ENCODE measurements at places on chromosomes 4 and X. TPM values are rescaled to one million over a fixed set of nuclear protein-coding genes. Genes with fewer than 3 reads are reported as not detected.

- H3K4me3 ChIP-seq = no peak overlapping the region
- H3K27me3 ChIP-seq = peaks cover 2% of the 10 kb centered on the region
- no peak for DNase-seq
- no peaks in the 10 kb centered on the region for H3K4me1 ChIP-seq
- H3K36me3 ChIP-seq = no peaks in the 10 kb centered on the region
- H3K27ac ChIP-seq = no peak overlapping the region
Observed at GRCh38 chr4:76270244-76271175, 19.0 kb downstream of the FAM47E start.

DNA sequence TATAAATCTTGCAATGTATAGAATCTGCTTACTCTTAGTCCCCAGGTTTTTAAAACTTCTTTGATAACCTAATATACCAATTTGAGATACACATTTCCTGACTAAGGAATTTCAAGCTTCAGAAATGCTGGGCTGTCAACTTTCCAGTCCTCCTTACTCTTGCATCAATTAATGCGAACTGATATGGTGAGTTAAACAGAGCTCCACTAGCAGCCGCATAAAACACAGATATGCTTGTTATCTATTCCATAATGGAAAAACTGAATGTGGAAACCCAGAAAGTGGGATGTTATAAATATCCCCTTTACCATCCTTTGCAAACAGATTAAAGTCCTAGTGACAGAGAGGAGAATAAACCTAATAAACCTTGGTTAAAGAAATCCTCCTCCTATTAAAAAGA lies 1913.7 kb downstream of the STIM2 start:
- no peaks in the 10 kb centered on the region for H3K27me3 ChIP-seq
- H3K4me3 ChIP-seq = no peak overlapping the region
- H3K27ac ChIP-seq = no peak overlapping the region
- no peak for DNase-seq

GRCh38 chrX:80513625-80514024 lies 93.4 kb downstream of the TENT5D start:
- H3K27ac ChIP-seq = no peak overlapping the region
- no peaks in the 10 kb centered on the region for H3K27me3 ChIP-seq
- no peaks in the 10 kb centered on the region for H3K36me3 ChIP-seq
- H3K4me3 ChIP-seq = no peak overlapping the region

DNA sequence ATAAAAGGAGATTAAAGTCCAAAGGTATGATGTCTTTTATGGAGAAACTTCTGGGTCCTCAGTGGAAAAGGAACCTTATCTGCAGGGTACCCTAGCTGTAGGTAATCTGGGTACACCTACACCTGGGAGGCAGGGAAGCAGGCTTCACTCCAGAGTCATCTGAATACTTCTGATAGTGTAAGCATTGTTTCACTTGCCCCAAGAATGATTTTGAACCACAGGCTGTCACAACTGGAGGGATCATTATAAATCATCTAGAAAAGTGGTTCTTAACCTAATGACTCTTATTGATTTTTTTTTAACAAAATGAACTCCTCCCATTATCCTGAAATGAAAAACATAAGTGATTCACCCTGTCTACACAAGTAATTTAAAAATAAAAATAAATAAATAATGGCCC lies 44.0 kb upstream of the STK26 start:
- no peaks in the 10 kb centered on the region for H3K27me3 ChIP-seq
- H3K27ac ChIP-seq = no peak overlapping the region
- no peaks in the 10 kb centered on the region for H3K4me1 ChIP-seq
- no peak for DNase-seq
- no peak overlapping the region for H3K4me3 ChIP-seq
- no peaks in the 10 kb centered on the region for H3K36me3 ChIP-seq

- no peak overlapping the region for H3K4me3 ChIP-seq
- H3K4me1 ChIP-seq = no peaks in the 10 kb centered on the region
- no peaks in the 10 kb centered on the region for H3K27me3 ChIP-seq
- DNase-seq = no peak
Observed at GRCh38 chr4:159504684-159505083, 401.8 kb downstream of the RAPGEF2 start.

DNA sequence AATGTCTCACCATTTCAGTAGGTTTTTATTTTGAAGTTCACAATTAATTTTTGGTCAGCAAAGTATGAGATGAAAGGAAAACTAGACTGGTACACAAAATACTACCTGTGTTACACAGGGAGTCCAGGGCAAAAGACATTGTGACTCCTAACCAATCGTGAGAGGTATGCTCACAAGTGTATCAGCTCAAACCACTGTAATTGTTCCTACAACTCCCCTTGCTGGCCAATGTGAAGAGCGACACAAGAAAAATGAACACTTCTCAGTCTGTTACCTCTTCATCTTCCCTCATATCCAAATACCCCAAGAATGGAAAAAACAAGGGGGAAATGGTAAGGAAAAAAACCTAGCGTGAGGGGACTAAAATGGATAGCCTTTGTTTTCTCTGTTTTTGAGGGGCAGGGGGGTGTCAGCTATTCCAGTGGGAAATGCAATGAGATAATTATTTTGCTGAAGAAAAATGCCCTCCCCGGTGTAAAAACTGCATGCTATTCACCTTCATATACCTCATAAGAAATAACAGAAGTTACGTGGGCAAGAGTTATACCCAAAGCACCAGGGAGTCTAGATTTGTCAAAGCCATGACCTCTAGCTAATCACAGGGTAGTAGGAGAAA lies 30.6 kb upstream of the NSUN7 start:
- H3K4me1 ChIP-seq = no peaks in the 10 kb centered on the region
- DNase-seq = peak; percentile 66
- no peaks in the 10 kb centered on the region for H3K36me3 ChIP-seq
- no peak overlapping the region for H3K27ac ChIP-seq

GRCh38 chr4:14841801-14842768 lies 160.2 kb upstream of the CPEB2 start:
- no peaks in the 10 kb centered on the region for H3K27me3 ChIP-seq
- H3K4me1 ChIP-seq = no peaks in the 10 kb centered on the region
- peak; percentile 17 for DNase-seq
- no peaks in the 10 kb centered on the region for H3K36me3 ChIP-seq
- no peak overlapping the region for H3K4me3 ChIP-seq

DNA sequence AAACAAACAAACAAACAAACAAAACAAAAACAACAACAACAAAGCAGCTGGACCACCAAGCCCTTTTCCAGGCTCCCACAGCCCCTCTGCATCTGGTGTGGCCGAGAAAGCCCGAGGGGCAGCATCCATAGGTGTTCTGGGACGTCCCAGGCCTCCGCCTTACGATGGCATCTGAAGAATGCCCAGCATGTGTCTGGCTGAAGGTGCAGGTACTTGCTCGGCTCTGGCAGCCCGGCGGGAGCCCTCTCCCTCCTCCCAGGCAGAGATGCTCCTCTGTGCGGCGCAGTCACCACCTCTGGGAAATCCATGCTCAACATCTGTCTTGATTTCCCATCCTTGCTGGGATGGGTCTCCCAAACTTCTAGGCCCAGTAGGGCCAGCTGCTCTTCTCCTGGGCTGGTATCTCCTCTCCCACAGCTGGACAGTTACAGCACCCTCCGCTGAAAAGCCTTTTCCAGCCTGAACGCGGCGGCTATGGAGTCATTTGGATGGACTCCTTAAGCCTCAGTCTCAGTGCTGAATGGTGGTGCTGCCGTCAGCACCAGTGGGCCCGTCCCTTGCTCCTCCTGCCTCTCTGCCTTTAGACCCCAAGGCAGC lies 4.3 kb downstream of the PSAPL1 start:
- H3K36me3 ChIP-seq = no peaks in the 10 kb centered on the region
- no peak overlapping the region for H3K27ac ChIP-seq
- no peaks in the 10 kb centered on the region for H3K27me3 ChIP-seq

DNA sequence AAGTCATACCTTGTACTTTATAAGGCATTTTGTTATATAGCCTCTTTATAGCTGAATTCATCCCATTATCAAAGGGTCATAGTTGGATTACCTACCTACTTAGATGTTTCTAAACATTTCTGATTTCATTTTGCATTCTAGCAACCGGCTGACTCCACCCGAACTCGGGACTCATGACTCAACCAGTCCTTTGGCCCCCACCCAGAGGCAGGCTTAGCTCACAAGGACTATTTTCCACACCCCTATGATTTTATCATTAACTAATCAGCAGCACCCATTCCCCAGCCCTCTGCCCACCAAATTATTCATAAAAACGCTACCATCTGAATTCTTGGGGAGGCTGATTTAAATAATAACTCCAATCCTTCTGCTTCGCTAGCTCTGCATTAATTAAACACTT lies 79.9 kb upstream of the EGFL6 start:
- H3K27ac ChIP-seq = no peak overlapping the region
- peak; percentile 81 for DNase-seq
- H3K27me3 ChIP-seq = no peaks in the 10 kb centered on the region
- H3K4me1 ChIP-seq = peaks cover 11% of the 10 kb centered on the region

Gene MUC7
- not detected for total RNA-seq

- H3K4me1 ChIP-seq = no peaks in the 10 kb centered on the region
- no peak overlapping the region for H3K27ac ChIP-seq
- no peaks in the 10 kb centered on the region for H3K36me3 ChIP-seq
- no peak overlapping the region for H3K4me3 ChIP-seq
Observed at GRCh38 chr4:122643257-122643656, 22.4 kb upstream of the IL21 start.

DNA sequence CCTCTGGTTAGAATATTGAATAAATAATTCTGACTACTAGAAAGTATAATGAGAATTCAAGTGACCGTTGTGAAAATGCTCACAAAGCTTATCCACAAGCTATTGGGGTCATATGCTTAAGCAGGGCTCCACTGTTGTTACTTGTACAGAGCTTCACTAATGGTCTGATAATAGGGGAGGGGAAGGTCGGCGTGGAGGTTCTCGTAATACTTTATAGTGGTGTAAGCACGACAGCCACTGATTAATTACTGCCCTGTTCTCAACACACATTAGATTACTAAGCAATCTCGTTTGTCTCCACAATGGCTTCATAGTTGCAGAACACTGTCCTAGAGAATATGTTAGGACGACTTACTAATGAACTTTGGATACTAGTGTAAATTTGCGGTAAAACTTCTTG lies 11.6 kb downstream of the UNC5C start:
- H3K36me3 ChIP-seq = no peaks in the 10 kb centered on the region
- no peaks in the 10 kb centered on the region for H3K4me1 ChIP-seq
- H3K27me3 ChIP-seq = no peaks in the 10 kb centered on the region
- peak; percentile 50 for DNase-seq

- H3K4me3 ChIP-seq = no peak overlapping the region
- DNase-seq = no peak
- no peaks in the 10 kb centered on the region for H3K4me1 ChIP-seq
- no peak overlapping the region for H3K27ac ChIP-seq
Observed at GRCh38 chrX:50100188-50100587, 100.6 kb downstream of the AKAP4 start.

DNA sequence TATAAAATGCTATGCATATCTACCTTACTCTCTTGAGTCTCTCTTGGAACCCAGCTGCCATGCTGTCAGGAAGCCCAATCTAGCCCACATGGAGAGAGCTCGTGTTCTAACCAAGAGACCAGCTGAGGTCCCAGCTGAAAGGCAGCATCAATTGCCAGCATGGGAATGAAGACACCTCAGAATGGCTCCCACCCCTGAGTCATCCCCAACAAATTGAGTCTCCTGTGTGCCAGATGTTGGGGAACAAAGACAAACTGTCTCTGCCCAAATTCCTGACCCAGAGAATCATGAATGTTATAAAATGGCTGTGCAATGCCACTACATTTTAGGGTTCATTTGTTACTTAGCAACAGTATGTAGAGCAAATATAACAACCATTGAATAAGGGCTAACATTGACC lies 105.2 kb upstream of the STX18 start:
- no peaks in the 10 kb centered on the region for H3K36me3 ChIP-seq
- H3K27me3 ChIP-seq = no peaks in the 10 kb centered on the region
- no peak overlapping the region for H3K27ac ChIP-seq
- no peaks in the 10 kb centered on the region for H3K4me1 ChIP-seq
- DNase-seq = no peak
- H3K4me3 ChIP-seq = no peak overlapping the region

DNA sequence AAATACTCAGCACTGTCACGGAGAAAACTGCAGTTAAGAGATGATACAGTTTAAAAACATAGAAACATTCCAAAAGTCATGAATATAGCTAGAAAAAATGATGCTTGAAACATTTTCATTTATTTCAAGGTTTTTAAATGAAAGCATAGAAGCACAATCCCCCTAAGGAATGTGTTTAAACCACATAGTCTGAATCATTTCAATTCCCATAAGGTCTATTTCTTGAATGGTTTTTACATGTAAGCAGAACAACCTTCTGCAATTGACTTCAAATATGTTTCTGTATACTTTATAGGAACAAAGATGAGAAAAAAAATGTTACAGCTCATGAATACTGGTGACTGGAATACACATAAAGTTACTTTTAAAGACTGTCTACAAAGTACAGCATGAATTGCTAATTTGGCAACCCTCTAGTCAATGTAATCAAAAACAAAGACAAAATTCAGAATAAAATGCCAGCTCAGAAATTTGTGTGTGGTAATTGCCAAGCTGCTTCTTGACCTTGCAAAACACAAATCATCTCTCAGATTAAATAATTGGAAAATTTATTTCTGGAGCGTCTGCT lies 886.4 kb upstream of the ADGRL3 start:
- peak; percentile 25 for DNase-seq
- no peak overlapping the region for H3K4me3 ChIP-seq
- H3K27me3 ChIP-seq = no peaks in the 10 kb centered on the region

GRCh38 chr4:76272073-76272472 lies 20.6 kb downstream of the FAM47E start:
- no peaks in the 10 kb centered on the region for H3K36me3 ChIP-seq
- H3K4me3 ChIP-seq = no peak overlapping the region
- no peak overlapping the region for H3K27ac ChIP-seq
- no peaks in the 10 kb centered on the region for H3K4me1 ChIP-seq

Gene PRICKLE3
- 4.6 TPM for total RNA-seq

DNA sequence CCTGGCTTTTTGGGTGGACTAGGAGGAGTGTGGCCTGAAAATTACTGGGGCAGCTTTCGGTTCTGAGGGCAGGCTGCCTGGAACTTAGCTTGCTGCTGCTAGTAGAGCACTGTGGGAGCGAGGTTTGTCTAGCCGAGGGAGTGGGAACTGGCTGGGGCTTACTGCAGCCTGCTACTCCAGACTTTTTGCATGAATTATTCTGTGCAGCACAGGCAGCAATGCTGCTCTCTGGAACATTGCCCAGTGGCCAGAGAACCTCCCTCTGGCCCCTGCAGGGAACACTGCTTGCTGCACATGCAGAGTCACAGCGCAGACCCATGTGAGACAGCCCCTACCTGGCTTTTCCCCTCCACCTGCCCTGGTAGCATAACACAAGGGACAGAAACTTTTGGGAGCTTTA lies 263.9 kb upstream of the SLITRK2 start:
- H3K27ac ChIP-seq = no peak overlapping the region
- no peak overlapping the region for H3K4me3 ChIP-seq
- H3K27me3 ChIP-seq = no peaks in the 10 kb centered on the region

DNA sequence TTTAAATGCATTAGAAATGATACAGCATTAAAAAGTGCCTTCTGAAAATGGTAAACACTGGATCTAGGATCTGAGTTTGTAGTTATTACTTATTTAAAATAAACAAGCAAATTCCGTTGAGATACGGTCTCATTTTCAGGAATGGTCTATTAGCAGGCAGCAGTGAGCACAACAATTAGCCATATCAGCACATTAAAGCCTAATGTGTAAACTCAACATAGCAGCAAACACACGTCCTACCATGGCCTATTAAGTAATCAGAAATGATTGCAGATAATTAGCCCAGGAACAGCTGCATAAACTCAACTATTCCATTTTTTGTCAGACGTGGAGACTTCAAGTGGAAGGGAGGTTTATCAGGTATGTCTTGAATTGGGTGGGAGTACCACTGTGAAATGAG lies 61.8 kb downstream of the NEIL3 start:
- H3K4me1 ChIP-seq = no peaks in the 10 kb centered on the region
- no peak for DNase-seq
- H3K36me3 ChIP-seq = no peaks in the 10 kb centered on the region
- H3K27me3 ChIP-seq = no peaks in the 10 kb centered on the region
- H3K27ac ChIP-seq = no peak overlapping the region

Data from fibroblast of lung (primary cell).